SHP77 (cell line): ENCODE measurements at places on chromosomes 2 and 18.

DNA sequence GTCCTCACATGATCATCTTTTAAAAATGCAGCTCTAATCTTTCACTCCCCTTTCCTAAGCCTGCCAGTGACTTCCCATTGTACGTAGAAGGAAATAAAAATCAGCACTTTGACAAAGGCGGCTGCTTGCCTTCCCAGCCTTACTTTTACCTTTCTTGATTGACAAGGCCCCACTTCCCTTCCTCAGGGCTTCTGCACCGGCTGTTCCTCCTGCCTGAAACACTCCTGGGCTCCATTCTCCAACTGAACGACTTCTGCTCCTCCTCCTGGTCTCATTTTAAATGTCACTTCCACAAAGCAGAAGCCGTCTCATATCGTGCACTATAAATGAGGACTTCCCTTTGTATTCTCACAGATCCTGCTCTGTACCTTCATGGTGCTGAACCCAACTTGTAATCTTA, 56.1 kb downstream of the OSBPL6 start:
- DNase-seq, result no peak

DNA sequence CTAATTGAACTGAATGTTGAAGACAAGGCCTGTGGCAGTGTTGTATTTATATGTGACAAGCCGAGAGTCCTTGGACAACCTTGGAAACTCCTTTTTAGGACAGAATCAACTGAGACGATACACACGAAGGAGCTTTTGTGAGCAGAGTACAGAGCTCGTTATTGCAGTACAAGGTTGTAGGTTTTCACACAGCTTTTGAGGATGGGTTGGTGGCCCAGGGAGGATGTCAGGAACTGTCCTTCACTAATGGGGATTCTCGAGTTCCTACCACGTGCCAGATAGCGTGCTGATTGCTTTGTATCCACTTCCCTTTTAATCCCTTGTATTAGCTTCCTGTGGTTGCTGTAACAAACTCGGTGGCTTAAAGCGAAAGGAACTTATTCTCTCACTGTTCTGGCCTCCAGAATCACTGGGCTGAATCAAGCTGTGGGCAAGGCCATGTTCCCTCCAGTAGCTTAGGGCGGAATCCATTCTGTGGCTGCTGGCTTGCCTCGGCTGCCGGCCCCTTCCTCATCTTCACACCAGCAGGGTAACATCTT, 20.2 kb downstream of the INPP4A start:
- DNase-seq, result no peak

GRCh38 chr2:193463011-193463410, 1268.3 kb upstream of the TMEFF2 start:
- no peak for DNase-seq

GRCh38 chr2:172462849-172463381, 35.5 kb downstream of the ITGA6 start:
- DNase-seq, result no peak
